Esophagus muscularis mucosa (tissue), 4 donors: ENCODE measurements at places on chromosomes 7 and 10. TPM values are rescaled to one million over a fixed set of nuclear protein-coding genes. Genes with fewer than 3 reads are reported as not detected.
A peak's percentile ranks its signal among the peaks of the same experiment; 100 is the strongest.

DNA sequence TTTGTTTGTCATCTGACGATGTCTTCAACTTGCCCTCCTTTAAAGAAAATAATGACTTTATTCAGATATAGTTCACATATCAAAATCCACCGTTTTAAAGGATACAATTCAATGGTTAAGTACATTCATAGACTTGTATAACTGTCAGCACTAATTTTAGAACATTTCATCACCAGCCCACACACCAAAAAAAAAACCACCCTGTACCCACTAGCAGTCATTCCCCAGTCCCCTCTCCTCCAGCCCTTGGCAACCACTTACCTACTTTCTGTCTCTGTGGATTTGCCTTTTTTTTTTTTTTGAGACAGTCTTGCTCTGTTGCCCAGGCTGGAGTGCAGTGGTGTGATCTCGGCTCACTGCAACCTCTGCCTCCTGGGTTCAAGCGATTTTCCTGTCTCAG is 5.3 kb upstream of the HILPDA start:
- no peak overlapping the region for H3K4me3 ChIP-seq
- peaks cover 23% of the 10 kb centered on the region for H3K4me1 ChIP-seq
- H3K36me3 ChIP-seq, result no peaks in the 10 kb centered on the region

- H3K4me1 ChIP-seq, result no peaks in the 10 kb centered on the region
- no peaks in the 10 kb centered on the region for H3K27me3 ChIP-seq
- DNase-seq, result no peak
- H3K27ac ChIP-seq, result no peak overlapping the region
- H3K36me3 ChIP-seq, result no peaks in the 10 kb centered on the region
These were observed 230.6 kb upstream of the KIAA1217 start for GRCh38 chr10:23978317-23978716.

DNA sequence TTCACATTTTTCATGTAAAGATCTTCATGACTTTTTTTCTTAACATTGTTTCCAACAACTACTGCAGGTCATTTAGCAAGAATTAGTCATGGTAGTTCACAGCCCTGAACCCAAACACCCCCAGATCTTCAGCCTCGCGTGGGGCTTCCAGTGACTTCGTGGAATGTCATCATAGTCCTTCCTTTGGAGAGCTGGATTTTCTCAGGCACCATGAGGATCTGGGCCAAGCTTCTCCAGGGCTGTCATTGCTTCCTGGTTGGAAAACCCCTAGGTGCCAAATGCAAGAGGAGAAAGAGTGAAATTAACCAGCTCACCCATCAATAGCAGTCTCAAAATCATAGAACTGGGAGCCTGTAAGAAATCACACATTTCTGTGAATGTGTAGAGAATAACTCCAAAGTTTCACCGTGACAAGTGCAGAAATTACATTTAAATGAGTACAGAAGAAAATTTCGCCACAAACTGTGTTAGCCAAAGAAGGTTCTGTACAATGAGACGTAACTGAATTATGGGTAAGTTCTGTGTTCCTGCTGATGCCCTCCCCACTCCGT is 175.4 kb downstream of the CELF2 start:
- H3K4me3 ChIP-seq, result no peak overlapping the region
- no peak for DNase-seq
- H3K4me1 ChIP-seq, result peaks cover 89% of the 10 kb centered on the region
- H3K36me3 ChIP-seq, result peaks cover 8% of the 10 kb centered on the region
- no peaks in the 10 kb centered on the region for H3K27me3 ChIP-seq
- peak overlapping the region; percentile 5 for H3K27ac ChIP-seq

DNA sequence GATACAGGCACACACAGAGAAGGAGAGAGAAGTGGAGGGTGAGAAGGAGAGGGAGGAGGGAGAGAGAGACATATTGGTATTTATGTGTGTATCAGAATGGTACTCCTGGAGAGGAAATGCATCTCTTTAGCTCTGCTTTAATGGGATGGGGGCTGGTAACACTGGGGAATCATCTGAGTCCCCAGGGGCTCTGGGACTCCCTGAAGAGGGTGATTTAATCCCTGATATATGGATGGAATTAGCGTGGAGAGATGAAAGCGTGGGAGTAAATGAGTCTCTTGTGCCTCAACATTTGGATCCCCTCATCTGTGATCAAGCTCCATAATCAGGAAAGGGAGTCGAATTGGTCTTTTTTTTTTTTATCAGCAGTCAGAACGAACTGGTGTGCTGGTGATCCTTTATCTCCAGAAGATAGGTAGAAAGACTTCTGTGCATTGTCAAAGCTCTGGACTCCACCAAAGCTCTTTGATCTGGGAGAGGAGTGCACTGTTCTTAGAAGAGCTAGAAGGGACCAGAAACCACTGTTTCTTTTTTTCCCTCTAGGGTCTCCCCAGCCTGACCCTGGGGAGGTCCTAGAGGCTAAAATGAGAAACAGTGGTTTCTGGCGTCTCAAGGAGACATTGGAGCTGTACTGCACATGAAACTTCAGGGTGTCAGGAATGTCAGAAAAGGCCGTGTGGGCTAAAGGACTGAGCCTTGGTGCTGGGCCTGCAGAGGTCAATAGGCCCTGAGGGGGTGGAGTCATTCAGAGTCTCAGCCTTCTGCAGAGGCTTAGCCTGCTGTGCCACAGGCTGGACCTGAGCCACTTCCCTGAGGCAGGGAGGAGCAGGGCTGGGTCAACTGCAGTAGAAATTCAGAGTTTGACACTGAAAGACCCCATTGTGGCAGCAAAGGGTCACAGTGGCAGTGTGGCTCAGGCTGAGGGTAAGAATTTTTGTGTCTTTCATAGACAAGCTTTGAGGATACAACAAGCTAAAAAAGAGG is 234.4 kb upstream of the SLC26A5 start:
- no peaks in the 10 kb centered on the region for H3K36me3 ChIP-seq
- no peak overlapping the region for H3K27ac ChIP-seq
- no peaks in the 10 kb centered on the region for H3K4me1 ChIP-seq
- H3K27me3 ChIP-seq, result no peaks in the 10 kb centered on the region

DNA sequence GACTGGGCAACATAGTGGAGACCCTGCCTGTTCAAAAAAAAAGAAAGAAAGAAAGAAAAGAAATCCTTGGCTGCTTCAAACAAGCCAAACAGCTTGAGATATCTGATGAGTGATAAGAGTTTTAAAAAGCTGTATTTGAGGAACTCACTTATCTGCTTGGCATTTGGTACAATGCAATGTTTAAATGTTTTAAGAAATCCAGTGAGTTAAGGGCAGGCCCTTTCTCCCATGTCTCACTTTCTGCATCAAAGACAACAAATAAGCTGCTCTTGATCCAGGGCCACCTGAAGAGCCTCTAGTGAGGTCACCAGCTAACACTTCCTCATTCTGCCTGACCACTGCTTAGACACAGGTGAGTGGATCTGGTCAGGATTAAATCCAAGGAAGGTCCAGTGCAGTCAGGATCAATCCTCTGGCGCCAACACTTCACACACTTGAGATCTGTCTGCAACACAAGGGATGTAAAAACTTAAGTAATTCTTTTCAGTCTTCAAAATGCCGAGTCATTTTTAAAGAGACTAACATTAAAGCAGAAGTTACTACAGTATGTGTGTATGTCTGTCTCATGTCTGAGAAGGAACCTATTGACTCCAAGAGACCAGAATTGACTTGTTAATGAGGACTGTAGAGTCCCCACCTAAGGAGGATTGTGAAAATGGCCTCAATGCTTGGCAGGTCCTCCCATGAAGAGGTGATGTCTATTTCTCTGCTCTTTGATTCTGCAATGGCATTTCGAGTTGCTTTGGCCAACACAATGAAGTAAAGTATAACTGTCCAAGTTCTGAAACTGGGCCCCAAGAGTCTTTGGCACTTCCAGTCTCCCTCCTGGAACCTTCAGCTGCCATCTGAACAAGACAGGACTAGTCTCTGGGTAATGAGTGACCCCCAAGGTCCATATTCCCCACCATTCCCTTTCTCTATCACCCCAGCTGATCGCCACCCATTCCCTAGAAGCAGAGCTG is 43.1 kb downstream of the CREB3L2 start:
- no peak overlapping the region for H3K4me3 ChIP-seq
- peak overlapping the region; percentile 85 for H3K27ac ChIP-seq
- no peaks in the 10 kb centered on the region for H3K27me3 ChIP-seq

GRCh38 chr10:117497736-117498135 is 44.8 kb upstream of the EMX2 start:
- DNase-seq, result no peak
- H3K4me1 ChIP-seq, result peaks cover 7% of the 10 kb centered on the region
- no peaks in the 10 kb centered on the region for H3K36me3 ChIP-seq
- no peaks in the 10 kb centered on the region for H3K27me3 ChIP-seq

GRCh38 chr10:117094856-117095255 is 43.2 kb downstream of the VAX1 start:
- no peaks in the 10 kb centered on the region for H3K4me1 ChIP-seq
- H3K27me3 ChIP-seq, result no peaks in the 10 kb centered on the region
- DNase-seq, result no peak
- H3K4me3 ChIP-seq, result no peak overlapping the region
- H3K27ac ChIP-seq, result no peak overlapping the region

- peak overlapping the region; percentile 29 for H3K4me3 ChIP-seq
- H3K36me3 ChIP-seq, result no peaks in the 10 kb centered on the region
- H3K4me1 ChIP-seq, result no peaks in the 10 kb centered on the region
- no peak overlapping the region for H3K27ac ChIP-seq
- H3K27me3 ChIP-seq, result no peaks in the 10 kb centered on the region
These were observed 354.5 kb downstream of the TFEC start for GRCh38 chr7:115676080-115676479.

DNA sequence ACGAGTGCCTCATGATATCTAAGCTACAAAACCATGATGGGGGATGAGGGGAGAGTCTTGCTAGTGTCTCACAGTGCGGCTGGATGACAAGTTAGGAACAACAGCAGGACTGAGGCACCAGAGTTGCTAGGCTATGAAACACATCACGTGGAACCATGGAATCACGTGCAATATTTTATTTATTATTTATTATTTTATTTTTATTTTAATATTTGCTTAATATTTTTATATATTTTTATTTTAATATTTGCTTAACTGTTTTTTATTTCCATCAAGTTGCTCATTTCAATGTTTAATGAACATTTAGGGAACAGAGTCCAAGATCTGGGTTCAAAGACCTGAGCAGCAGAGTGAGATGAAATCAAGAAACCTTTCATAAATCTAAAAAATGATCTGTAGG is 614.6 kb downstream of the CNTNAP2 start:
- no peak overlapping the region for H3K27ac ChIP-seq
- no peaks in the 10 kb centered on the region for H3K4me1 ChIP-seq
- no peaks in the 10 kb centered on the region for H3K36me3 ChIP-seq
- no peaks in the 10 kb centered on the region for H3K27me3 ChIP-seq
- H3K4me3 ChIP-seq, result no peak overlapping the region

DNA sequence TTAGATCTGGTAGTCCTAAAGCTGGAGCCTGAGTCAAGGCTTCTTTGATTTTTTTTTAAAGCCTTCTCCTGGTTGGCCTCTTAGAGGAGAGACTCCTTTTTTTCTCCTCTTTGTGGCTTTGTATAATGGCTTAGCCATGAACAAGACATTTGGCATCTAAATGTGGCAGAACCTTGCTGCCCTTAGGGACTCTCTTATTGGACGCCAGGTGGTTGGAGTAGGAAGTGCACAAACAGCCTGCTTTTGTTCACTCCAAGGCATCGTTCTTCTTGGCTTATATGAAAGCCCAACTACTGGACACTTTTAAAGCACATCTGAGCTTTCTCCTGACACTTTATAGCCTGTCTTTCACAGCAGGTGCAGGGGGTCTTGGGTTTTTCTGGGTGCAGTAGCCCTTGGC is 25.0 kb downstream of the ZPBP start:
- H3K36me3 ChIP-seq, result no peaks in the 10 kb centered on the region
- H3K27ac ChIP-seq, result no peak overlapping the region
- no peak overlapping the region for H3K4me3 ChIP-seq

DNA sequence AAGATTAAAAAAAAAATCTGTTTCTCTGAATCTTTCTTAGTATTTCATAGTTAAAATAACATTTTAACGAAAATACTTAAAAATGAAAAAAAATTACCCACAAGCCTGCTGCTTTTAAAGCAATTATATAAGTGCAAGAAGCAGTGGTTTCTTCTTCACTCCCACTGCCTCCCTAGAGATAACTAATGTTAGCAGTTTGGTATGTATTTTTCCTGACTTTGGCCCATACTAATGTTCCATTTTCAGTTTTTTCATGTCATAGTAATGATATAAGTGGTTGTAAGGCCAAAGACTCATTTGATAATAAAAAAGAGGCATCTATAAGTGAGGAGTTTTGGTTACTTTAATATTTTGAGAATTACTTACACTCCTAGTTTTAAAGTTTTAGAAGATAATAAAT is 24.3 kb upstream of the LAMB1 start:
- no peaks in the 10 kb centered on the region for H3K36me3 ChIP-seq
- H3K4me3 ChIP-seq, result no peak overlapping the region
- H3K4me1 ChIP-seq, result no peaks in the 10 kb centered on the region
- H3K27me3 ChIP-seq, result no peaks in the 10 kb centered on the region

- peaks cover 48% of the 10 kb centered on the region for H3K4me1 ChIP-seq
- no peaks in the 10 kb centered on the region for H3K36me3 ChIP-seq
- H3K27ac ChIP-seq, result peak overlapping the region; percentile 40
- no peaks in the 10 kb centered on the region for H3K27me3 ChIP-seq
- DNase-seq, result no peak
- no peak overlapping the region for H3K4me3 ChIP-seq
These were observed 123.6 kb downstream of the TCF7L2 start for GRCh38 chr10:113073549-113074189.

DNA sequence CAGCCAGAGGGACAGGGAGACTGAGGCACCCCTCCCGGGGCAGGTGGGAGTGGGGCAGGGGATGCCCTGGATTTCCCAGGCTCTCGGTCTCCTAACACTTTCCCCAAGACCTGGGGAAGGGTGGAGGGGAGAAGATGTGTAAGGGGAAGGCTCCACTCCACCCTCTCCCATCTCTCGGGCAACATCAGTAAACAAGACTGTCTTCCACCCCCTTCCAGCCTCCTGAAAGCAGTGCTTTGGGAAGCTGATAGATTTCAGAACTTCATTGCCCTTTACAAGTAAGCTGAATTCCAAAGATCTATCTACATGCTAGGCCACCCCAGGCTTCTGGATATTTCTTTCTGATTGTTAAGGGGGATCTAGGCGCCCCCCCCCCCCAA is 3.7 kb downstream of the FLNC start:
- DNase-seq, result no peak
- H3K4me3 ChIP-seq, result peak overlapping the region; percentile 86
- peaks cover 40% of the 10 kb centered on the region for H3K36me3 ChIP-seq

GPR15LG gene
- not detected for total RNA-seq

GPRIN2 gene
- total RNA-seq, result not detected

EGFR gene
- total RNA-seq, result 79.3 TPM

TACR2 gene
- 72.6 TPM for total RNA-seq

HOXA1 gene
- 0.42 TPM for total RNA-seq

TDRD1 gene
- total RNA-seq, result 0.42 TPM

LLCFC1 gene
- not detected for total RNA-seq
